ENCODE measurements at places on chromosomes 5 and 9.

DNA sequence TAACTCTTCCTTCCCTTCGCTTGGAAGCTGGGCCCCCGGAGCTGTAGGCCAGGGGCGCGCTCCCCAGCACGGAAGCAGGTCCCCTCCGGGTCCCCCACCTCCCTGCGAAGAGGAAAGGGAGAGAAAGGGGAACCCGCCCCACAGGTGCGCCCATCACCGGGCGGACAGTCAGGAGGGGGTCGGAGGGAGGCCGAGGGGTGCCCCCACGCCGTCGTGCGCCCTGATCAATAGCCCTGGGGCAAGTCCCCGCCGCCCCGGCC is 793 bp downstream of the AGPAT2 start:
- DNase-seq = no peak

- DNase-seq = no peak
Measured at GRCh38 chr9:131736431-131736830, 3.4 kb downstream of the RAPGEF1 start.

- no peak for DNase-seq
Measured at GRCh38 chr5:11504886-11505193, 399.4 kb downstream of the CTNND2 start.

GRCh38 chr9:96420468-96421219 is 2.5 kb upstream of the ZNF367 start:
- no peak for DNase-seq

- no peak for DNase-seq
Measured at GRCh38 chr9:89461265-89461664, 36.6 kb downstream of the SEMA4D start.

GRCh38 chr5:179119415-179120170 is 59.4 kb downstream of the ZNF354C start:
- no peak for DNase-seq

GRCh38 chr5:75521195-75521594 is 9.5 kb downstream of the POLK start:
- DNase-seq = no peak

DNA sequence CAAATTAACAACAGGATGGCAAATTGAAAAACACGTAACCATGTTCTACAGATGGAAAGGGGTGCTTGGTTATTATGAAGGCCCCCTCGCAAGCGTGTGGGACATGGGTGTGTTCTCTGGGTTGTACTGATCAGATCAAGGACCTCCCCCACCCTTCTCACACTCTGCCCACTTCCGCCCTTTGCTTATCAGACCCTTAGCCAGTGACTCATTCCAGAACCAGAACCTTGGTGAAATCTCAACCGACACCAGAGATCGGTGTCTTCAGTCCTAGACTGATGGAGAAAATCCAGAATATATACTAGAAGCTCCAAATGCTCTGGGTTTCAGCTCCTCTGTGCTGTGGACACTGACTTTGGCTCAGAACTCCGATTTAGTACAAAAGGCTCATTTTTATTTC is 64.9 kb downstream of the PTTG1 start:
- no peak for DNase-seq

- peak; percentile 63 for DNase-seq
Measured at GRCh38 chr9:115591584-115591984, 473.6 kb upstream of the TNC start.

- no peak for DNase-seq
Measured at GRCh38 chr5:146001544-146002190, 65.3 kb downstream of the SH3RF2 start.

- DNase-seq = no peak
Measured at GRCh38 chr5:180736536-180736935, 3.3 kb downstream of the OR2Y1 start.

DNA sequence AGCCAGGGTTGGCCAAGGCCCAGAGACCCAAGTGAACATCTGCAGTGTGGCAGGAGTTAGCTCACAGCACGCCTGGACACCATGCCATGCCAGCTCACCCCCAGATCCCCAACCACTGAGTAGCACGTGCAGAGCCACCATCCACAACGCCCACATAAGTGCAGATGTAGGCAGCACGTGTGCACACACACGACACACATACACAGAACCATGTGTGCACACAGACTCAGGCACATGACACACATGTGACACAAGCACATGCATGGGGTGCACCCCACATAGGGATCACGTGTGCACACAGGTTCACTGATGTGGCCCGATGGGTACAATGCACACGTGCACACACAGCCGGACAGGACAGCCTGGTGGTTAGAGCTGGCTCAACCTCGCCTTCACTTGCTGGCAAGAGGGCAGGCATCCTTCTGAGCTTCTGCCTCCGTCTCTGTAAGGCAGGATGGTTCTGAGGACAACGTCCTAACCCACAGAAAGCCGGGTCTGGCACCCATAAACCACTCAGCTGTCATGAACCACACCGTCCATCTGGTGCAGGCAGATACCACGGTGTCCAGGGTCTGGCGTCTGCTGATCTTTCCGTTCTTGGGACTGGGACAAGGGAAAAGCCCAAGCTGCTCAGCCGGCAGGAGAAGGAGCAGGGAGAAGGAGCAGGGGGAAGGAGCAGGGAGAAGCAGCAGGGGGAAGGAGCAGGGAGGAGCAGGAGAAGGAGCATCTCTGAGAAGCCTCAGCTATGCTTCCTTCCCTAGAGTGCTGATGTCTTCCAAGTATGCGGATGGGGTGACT is 12.0 kb downstream of the LRRC26 start:
- no peak for DNase-seq
